ENCODE measurements at places on chromosomes 2 and 18.

- DNase-seq = no peak
These were observed 9.3 kb downstream of the NFE2L2 start for GRCh38 chr2:177255227-177255601.

- no peak for DNase-seq
These were observed 451.3 kb upstream of the VWC2L start for GRCh38 chr2:213959589-213959988.

DNA sequence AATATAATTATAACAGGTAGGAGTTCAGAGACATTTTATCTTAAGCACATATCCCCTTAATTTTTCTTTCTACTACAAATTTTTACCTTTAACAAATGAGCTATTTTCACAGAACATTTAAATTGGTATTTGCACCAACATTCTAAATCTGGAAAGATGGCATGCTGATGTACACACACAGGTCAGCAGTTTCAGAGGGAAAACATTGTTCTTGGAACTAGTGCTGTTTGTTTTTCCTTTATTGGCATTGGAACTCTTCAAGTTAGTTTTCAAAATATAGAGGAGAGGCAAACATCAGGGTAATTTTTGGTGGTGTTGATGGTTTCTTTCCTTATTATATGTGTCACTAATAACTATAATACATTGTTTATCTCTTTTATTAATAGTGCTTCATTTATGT, 155.3 kb downstream of the PHLPP1 start:
- no peak for DNase-seq

DNA sequence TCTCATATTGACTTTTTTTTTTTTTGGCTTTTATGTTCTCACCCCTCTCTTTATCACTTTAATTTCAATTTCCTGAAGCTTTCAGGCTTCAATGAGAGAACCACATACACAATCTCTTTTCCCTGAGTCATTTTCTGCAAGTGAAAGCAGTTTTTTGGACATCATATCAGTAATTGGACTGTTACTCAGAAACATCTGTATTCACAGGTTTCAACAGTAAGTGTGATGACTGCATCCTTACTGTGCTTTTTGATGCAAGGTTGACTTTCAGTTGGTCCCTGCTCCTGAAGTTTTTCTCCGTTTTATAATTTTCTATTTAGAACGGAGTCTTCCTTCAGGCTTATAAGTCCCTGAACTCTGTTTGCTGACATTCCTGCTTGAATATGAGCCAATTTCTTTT, 70.5 kb upstream of the CCBE1 start:
- DNase-seq = no peak

DNA sequence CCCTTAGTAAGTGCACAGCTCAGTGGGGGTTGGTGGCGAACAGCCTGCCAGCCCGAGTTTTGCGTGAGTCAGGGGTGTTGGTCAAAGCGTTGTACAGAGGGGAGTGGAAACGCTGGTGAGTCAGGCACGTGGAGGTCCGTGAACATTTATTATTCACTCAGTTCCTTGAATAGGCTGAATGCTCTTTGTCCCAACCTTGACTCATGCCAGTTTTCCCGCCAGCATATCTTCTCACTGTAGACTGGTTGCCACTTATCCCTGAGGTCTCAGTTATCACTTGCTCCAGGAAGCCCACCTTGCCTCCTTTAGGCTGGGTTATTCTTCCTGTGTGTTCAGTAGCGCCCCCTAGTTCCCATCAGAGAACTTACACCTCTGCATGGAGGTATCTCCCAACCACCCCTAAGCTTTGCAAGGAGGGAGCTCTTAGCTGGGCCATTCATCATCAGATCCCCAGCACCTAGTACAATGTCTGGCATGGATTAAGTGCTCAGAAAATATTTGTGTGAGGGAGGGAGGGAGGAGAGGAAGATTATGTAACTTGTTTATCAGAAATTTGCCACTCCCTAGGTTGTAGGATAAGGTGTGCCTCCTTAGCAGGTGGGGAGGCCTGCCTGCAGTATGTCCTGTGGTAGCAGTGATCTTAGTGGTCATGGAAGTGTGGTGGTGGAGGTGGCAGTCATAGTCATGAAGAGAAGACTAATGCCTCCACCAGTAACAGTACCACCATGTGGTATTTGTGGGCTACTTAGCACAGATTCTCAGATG, 72.1 kb downstream of the CABLES1 start:
- no peak for DNase-seq

GRCh38 chr2:239202343-239202742, 198.5 kb downstream of the HDAC4 start:
- no peak for DNase-seq

GRCh38 chr2:24813691-24814137, 20.5 kb downstream of the CENPO start:
- DNase-seq = no peak

GRCh38 chr2:24163186-24163585, 11.7 kb upstream of the FAM228A start:
- DNase-seq = no peak

GRCh38 chr2:118657466-118657865, 190.0 kb downstream of the EN1 start:
- DNase-seq = no peak

DNA sequence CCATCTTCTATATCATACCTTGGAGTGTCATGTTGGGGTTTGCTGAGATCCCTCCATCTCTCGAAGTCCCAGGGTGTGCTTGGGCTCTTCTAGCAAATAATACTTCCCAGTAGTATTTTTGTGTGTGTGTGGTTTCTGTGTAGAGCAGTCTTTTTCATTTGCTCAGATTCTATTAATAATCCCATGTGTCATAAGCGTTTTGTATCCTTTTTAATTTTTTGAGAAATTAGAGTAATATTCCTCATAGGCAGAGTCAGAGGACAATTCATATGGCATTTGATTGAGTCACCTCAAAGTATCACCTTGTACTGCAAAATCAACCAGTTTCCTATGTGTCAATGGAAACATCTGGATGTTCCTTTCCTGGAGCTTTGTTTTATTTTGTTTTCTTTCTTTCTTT, 37.4 kb upstream of the PPP1R1C start:
- no peak for DNase-seq

GRCh38 chr18:3388980-3389379, 61.0 kb upstream of the TGIF1 start:
- no peak for DNase-seq

DNA sequence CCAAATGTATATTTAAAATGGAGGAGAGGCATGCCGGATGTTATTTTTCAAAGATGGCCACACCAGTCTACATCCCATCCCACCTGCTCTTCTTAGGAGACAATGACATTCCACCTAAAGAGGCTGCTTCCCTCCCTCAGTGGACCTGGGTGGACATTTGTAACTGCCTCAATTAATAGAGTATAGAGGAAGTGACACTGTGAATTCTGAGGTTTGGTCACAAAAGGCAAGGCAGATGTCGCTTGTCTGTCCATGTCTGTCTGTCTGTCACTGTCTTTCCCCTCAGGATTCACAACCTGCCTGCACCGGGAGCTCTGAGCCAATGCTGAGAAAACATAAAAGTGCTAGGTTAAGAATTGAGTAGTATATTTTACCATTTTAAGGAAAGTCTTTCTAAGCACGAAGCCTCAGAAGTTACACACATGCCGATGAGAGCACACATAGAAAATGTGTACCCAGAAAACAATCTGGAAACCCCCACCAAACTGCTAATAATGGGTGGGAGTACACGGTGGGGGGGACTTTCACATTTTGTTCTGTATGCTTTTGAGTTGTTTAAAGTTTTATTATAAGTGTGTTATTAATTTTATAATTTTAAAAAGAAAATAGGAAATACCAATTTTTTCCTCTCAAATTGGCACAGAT, 21.0 kb downstream of the MIB1 start:
- DNase-seq = no peak

DNA sequence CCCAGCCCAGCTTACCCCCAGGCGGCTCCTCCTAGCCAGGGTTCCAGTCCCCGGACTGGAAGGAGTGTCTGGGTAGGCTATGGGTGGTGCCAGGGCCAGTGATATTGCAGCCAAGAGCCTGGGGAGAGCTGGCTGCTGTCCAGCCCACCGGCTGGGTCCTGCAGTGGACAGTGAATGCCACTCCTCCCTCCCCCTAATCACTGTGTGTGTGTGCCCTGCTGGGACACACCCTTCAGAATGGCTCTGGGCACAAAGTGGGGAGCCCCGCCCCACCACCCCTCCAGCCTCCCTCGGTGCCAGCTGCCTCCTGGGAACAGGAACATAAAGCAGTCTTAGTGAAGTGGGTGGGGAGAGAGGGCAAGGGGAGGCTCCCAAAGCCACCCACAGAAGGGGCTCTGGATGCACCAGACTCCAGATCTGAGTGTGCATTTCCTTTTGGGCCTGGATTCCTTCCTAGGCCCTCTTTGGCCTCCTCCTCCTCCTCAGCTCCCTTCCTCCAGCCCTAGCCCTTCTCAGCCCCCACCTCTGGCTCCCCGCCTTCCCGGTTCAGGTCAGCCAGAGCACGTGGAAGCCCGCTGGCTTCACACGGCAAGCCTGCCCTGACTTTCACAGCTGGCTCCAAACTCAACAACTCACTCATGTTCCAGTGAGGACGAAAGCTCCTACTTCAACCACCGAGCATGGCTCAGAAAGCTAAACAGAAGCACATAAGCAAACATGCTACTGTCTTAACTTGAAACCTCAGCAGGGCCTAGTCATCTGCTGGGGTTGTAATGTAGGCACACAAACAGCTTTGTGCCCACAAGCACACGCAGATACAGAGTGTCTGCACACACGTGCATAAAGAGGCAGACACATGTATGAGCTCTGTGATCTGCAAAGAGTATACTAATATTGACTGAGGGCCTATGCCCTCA, 209.2 kb upstream of the SMAD2 start:
- no peak for DNase-seq

GRCh38 chr18:61286867-61287266, 46.4 kb upstream of the CDH20 start:
- no peak for DNase-seq

- DNase-seq = no peak
These were observed 47.5 kb upstream of the TXNDC2 start for GRCh38 chr18:9838144-9838877.

All from activated CD4-positive, alpha-beta T cell treated with anti-CD3 and anti-CD28 coated beads, Interleukin-2, amount 50 U/mL, for 48 hours (primary cell).